ENCODE measurements at places on chromosomes 12 and 14.

DNA sequence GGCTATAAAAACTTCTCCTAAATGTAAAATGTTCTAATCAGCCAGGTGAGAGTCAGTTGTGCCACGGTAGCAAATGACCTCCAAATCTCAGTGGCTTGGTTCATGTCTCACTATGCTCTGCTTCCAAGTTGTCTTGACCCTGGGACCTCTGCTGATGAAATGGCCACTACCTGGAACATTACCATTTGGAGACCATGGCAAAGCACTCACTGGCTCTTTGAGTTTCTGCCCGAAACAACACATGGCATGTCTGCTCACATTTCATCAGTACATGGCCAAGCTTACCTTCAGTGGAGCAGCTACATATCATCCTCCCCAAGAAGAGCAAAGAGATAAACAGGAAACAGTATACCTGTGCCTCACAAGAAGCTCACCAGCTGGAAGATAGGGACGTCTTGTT lies 40.2 kb downstream of the PLEKHG7 start:
- no peak for DNase-seq

- DNase-seq: no peak
These were observed 89.0 kb downstream of the RFX4 start for GRCh38 chr12:106671840-106672239.

- DNase-seq: no peak
These were observed 18.9 kb downstream of the CCDC88C start for GRCh38 chr14:91398707-91399106.

DNA sequence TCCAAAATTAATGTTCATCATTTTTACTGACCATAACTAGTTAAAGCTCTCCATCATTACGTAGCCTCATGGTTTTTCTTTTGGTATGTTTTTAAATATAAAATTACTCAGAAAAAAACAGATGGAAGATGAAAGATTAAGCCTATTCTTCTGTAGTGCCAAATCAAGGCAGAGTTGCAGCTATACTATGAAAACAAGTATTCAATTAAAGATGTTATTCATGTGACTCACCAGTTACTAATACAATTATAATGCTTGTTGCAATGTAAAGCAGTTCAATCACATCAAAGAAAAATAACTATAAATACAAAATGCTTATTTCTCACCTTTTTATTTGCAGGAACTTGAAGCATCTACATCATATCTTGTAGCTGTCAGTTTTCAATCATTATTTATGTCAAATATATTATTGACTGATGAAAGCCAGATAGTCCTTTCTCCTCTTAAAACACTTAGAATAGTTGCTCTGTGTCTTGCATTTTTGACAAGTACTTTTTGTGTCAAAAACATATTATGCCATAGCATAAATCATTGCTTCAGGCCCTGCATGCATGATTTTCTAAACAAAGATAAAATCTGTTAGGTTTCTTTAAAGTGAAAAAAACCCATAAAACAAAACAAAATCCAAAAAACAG lies 36.0 kb upstream of the TRHDE start:
- DNase-seq: no peak

GRCh38 chr12:96814200-96814599 lies 92.9 kb upstream of the NEDD1 start:
- DNase-seq: no peak

GRCh38 chr12:79673354-79673753 lies 17.4 kb downstream of the PAWR start:
- DNase-seq: no peak

GRCh38 chr14:93054876-93055275 lies 60.8 kb downstream of the ITPK1 start:
- no peak for DNase-seq

DNA sequence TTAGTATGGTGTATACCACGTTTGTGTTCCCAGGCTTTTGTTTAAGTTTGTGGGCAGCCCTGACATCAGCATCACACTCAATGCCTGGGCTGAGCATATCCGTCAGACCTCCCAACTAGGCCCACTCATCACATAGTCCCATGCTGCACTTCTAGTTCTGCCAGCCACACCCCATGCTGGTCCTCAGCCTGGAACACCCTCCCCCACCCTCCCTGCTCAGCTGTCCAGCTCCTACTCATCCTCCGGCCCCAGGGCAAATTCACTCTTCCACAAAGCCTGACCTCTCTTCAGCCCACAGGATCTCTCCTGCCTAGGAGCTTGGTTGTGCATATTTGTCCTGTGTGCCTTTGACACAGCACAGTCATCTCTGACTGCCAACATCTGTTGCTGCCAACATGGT lies 3.9 kb upstream of the ENDOU start:
- no peak for DNase-seq

- DNase-seq: no peak
These were observed 204.1 kb downstream of the BCL11B start for GRCh38 chr14:99067927-99068326.

DNA sequence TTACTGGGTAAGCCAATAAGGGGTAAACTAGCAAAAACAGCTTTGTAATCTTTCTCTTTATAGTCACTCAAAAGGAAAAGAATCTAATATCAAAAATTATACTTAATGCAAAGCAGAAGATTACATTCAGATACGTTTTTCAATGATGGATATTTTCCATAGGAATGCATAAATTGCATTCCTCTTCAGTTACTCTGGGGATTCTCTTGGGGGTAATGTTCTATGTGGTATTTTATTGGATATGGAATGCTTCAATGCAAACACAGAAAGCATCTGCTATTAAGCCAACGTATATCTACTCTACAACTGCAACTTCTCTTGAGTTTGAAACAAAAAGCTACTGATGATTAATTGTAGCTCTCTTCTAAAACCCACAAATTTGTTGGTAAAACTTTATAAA lies 106.0 kb downstream of the SLC41A2 start:
- no peak for DNase-seq

- DNase-seq: no peak
These were observed 69.3 kb downstream of the ETV6 start for GRCh38 chr12:11718768-11719253.

All from heart right ventricle (tissue), 16 donors.